Iris pigment epithelial cell (primary cell): ENCODE measurements at places on chromosomes 13 and 19.

DNA sequence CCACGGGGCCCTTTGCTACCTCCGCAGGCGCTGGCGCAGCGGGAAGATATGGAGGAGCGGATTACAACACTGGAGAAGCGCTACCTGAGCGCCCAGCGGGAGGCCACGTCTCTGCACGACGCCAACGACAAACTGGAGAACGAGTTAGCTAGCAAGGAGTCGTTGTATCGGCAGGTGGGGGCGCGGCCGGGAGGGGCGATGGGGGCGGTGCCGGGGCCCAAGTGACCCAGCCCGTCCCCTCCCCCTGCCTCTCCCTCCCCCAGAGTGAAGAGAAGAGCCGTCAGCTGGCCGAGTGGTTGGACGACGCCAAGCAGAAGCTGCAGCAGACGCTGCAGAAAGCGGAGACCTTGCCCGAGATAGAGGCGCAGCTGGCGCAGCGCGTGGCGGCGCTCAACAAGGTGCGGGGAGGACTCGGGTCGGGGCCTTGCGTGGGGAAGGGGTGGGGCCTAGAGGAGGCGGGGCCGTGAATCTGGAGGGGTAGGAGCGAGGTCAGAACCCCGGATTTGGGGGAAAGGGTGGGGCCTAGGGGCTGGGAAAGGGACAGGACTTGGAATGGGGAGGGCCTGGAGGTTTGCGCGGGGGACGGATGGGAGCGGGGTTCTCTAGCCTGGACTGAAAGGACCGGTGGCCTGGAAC is 13.7 kb downstream of the PPFIA3 start:
- no peak for DNase-seq

GRCh38 chr13:106918557-106918860 is 350.6 kb upstream of the ARGLU1 start:
- DNase-seq = no peak

GRCh38 chr19:43519436-43520088 is 7.4 kb downstream of the ETHE1 start:
- DNase-seq = peak; percentile 95

DNA sequence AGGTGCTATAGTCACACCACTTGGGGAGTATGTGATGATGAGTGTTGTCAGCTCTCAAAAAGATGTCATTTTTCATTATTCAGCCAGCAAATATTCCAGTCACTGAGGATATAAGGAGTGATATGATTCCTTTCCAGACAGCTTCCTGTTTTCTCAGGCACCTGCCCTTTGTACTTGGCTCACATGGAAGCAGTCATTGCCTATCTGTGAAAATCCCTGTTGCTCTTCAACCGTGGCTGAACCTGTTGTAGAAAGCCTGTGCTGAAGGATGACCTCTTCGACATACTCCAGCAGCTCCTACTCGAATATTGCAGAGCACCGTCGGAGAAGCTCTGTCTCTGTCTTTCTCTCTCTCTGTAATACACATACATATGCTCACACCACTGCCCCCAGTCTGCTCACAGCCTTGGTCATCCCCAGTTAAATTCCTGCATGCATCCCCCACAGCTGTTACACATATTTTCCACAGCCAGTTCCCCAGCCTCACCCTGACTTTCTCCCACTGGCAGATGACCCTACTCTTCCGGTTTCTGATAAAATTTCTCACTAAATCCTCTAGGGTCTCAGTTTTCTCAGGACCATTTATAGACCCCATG is 204.2 kb upstream of the ARGLU1 start:
- DNase-seq = no peak

GRCh38 chr19:1417145-1417544 is 9.8 kb downstream of the DAZAP1 start:
- peak; percentile 87 for DNase-seq

- no peak for DNase-seq
Measured at GRCh38 chr13:109629737-109630136, 156.6 kb downstream of the IRS2 start.

DNA sequence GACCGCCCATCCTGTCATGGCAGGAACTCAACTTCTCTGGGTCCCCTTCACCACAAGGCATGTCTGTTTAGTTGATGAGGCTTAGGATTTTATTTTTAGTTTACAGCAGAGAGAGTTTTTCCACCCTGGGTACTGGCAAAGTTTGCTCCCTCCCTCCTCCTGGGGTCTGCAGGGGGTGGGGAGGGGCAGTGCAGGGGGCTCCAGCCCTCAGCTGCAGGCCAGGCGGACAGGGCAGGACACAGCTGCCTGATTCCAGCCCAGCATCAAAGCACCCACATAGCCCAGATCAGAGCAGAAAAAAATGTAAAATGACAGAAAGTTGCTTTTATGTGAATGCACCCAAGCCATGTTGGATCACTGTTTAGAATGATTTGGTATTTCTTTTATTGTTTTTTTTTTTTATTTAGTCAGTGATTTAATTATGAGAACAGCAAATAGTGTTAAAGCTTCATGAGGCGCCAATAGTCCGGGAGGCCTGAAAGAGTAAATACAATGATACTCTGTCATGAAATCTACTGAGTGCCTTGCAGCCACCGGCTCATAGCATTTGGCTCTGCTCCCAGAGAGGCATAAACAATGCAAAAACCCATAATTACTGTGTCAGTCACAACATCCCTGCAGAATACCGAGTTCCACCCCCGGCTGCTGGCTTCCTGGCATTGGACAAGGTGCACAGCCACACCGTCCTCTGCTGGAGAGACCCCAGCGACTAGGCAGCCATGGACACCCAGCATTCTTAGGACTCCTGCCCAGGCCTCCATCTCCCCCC is 923.5 kb downstream of the UQCRFS1 start:
- DNase-seq = no peak

- DNase-seq = peak; percentile 80
Measured at GRCh38 chr13:99150575-99151361, 49.9 kb upstream of the UBAC2 start.

GRCh38 chr13:37011002-37011401 is 10.4 kb downstream of the EXOSC8 start:
- peak; percentile 44 for DNase-seq

- DNase-seq = no peak
Measured at GRCh38 chr13:58187881-58188280, 556.3 kb downstream of the PCDH17 start.

- DNase-seq = no peak
Measured at GRCh38 chr13:78576261-78576660, 27.1 kb downstream of the POU4F1 start.

DNA sequence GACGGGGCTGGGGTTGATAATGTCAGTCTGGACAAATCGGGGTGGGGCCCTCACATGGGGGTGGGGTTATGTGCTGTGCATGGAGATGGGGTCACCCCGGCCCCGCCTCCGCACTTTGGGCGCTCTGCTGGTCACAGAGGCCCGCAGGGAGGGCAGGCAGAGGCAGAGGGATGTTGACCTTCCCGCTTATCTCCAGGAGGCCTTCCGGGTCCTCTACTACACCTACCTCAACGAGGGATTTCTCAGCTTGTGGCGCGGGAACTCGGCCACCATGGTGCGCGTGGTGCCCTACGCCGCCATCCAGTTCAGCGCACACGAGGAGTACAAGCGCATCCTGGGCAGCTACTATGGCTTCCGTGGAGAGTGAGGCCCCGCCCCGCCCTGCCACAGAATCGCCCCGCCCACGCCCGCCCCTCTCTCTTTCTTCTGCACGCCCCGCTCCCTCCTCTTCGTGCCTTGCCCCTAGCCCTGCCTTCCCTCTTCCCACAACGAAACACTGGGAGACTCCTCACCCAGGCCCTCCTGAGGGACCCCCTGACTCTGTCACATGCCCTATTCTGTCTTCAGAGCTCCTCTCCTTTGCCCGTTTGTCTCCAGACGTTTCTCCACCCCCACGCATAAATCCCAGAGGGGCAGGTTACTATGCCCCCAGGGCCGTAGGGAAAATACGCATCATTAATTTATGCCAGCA is 32.8 kb downstream of the TMEM161A start:
- DNase-seq = peak; percentile 56

DNA sequence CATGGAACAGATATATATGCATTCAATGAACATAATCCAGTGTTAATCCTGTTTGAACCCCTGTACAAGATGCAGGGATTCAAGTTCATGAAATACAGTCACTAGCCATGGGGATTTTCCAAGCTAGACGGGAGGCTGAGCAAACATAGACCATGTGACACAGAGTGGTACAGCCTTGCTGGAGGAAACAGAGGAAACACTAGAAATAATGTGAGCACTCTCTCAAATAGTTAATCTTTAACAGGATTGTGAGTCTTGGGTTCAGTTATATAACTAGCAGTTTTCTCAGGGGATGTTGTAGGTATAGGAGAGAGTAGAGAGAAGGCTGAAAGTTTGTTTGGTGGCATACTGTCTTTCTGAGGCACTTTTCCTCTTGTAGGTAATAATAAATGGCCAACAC is 13.9 kb upstream of the LGALS16 start:
- DNase-seq = no peak

- no peak for DNase-seq
Measured at GRCh38 chr13:26262156-26262555, 8.2 kb downstream of the CDK8 start.

DNA sequence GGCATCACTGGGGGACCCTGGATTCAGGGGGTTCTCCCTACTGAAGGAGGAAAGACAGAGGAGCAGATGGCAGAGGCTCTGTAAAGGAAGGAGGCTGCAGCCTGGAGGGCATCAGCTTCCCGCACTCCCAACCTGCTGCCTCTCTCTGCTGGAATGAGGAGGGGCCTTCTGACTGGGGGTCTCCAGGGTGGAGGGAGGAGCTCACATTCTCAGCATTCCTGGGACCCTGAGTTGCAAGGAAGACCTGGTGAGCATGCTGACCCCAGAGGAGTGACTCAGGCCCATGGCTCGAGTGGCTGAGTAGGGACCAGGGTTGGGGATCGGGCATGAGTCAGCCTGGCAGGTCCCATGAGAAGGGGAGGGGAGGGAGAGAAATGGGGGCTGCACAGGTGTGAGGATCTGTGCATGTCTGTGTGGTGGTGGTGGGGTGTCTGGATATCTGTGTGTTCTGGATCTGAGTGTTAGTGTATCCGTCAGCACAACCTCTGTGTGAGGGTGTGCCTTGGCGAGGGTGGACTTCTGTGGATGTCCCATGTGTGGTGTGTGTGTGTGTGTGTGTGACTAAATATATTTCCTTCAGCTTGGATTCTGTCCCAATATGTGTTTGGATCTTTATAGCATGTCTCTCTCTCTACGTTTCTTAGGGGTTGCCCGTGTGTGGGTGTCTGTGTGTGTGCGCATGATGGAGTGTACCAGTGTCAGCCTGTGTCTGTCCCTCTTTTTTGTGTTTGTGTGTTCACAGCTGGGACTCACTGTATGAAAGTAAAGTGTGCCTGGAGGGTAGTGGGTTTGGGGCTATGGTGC is 4.6 kb downstream of the AXL start:
- peak; percentile 79 for DNase-seq

DNA sequence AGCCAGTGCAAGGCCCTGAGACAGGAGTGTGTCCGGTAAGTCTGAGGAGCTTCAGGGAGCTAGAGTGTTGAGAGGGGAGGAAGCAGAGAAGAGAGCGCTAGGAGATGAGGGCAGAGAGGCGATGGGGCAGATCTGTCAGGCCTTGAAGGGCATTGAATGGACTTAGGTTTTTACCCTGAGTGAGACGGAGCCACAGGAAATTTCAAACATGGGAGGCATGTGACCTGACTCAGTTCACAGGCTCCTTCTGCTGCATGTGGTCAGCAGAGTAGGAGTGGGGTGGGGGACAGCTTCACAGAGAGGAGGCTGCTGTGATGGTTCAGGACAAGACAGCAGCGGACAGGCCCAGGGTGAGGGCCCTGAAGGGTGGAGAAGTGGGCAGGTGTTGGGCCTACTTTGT is 2.5 kb upstream of the FAM98C start:
- DNase-seq = peak; percentile 44

DNA sequence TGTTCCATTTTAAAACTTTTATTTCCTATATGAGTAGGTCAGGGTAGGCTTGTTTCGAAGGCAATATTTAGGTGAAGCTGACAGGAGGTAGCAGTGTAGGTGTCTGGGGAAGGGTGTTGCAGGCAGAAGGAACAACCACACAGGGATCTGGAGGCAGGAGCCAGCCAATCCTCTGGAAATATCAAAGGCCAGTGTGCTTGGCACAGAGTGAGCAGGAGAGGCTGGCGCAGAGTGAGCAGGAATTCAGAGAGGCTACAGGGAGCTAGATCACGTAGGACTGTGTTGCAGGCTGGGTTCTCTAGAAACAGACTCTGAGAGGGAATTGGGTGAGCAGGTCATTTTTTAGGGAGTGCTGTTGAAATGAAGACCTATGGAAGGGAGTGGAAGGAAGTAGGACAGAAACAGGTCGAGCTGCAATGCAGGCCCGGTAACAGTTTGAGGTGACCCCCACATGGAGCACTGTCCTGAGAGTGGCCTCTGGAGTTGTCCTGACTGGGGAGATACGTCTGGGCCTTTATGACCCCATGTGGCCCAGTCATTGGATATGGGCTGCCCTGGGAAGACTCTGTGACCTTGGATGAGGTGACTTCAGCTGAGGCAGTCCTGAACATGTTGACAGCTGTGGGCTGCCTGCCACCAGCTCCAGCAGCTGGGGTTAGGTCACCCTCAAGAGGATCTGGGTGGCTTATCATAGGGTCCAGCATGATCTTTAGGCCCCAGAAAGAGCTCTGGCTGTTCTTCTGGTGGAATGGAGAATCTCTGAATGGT is 51.7 kb downstream of the ERCC5 start:
- DNase-seq = no peak

DNA sequence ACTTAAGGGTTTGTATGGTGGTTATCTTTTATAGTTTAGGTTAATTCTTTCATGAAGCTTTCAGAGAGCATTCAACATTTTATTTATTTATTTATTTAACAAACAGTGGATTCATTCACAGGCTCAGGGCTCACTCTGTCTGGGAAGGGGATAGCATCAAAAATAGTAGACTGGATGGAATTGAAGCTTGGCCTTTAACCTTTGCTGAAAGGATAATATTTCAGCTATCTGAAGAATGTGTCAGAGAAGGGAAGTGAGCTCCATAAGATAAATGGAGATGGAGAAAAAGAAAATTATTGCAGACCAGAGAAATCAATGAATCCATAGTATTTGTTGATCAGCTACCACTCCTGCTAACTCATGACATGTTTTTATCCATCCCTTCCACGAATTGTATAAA is 305.6 kb downstream of the COG6 start:
- peak; percentile 32 for DNase-seq

DNA sequence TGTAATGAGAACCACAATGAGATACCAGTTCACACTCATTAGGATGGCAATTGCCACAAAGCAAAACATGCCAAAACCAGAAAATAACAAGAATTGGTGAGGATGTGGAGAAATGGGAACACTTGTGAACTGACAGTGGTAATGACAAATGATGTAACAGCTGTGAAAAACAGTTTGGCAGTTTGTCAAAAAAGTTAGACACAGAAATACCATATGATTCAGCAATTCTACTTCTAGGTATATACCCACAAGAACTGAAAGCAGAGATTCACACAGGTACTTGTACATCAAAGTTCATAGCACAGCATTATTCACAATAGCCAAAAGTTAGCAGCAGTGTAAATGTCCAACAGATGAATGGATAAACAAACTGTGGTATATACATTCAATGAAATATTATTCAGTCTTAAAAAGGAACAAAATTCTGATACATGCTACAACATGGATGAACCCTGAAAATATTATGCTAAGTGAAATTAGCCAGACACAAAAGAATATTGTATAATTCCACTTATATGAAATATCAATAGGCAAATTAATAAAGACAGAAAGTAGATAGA is 96.5 kb downstream of the UGGT2 start:
- DNase-seq = peak; percentile 49

GRCh38 chr13:67156723-67157060 is 73.4 kb downstream of the PCDH9 start:
- no peak for DNase-seq

GRCh38 chr13:105616333-105617075 is 919.0 kb downstream of the EFNB2 start:
- DNase-seq = no peak
